Pulmonary artery endothelial cell (primary cell): ENCODE measurements at places on chromosomes 13 and 19. TPM values are rescaled to one million over a fixed set of nuclear protein-coding genes. Genes with fewer than 3 reads are reported as not detected.

The KBTBD6 gene
- total RNA-seq, result 9.4 and 15.3 TPM in 2 replicates

The GPC5 gene
- 0.07 TPM in 1 of 2 replicates, not detected in the other for total RNA-seq

The DCLK1 gene
- total RNA-seq, result 1.5 and 2.2 TPM in 2 replicates

The ZNF888 gene
- total RNA-seq, result 5.1 and 9.1 TPM in 2 replicates

The SLC8A2 gene
- not detected in 2 replicates for total RNA-seq

The FXYD7 gene
- not detected in 2 replicates for total RNA-seq

The TMPRSS9 gene
- not detected in 2 replicates for total RNA-seq

The ZIC5 gene
- total RNA-seq, result not detected in 2 replicates

The SYNE4 gene
- under 0.01 and 0.07 TPM in 2 replicates for total RNA-seq

The IGSF23 gene
- total RNA-seq, result 0.25 and 0.46 TPM in 2 replicates

The ERICH4 gene
- total RNA-seq, result not detected in 2 replicates

The SCGB2B2 gene
- not detected in 2 replicates for total RNA-seq

The TUBB4A gene
- 0.26 TPM in 1 of 2 replicates, not detected in the other for total RNA-seq

The RXFP2 gene
- not detected in 2 replicates for total RNA-seq

The KCTD15 gene
- total RNA-seq, result 45.8 and 51.0 TPM in 2 replicates

The ZNF93 gene
- 3.9 and 7.3 TPM in 2 replicates for total RNA-seq

The LILRB2 gene
- total RNA-seq, result not detected in 2 replicates

The DNAJC15 gene
- 27.2 and 36.7 TPM in 2 replicates for total RNA-seq

The TTC9B gene
- not detected in 2 replicates for total RNA-seq

The ALOX5AP gene
- 0.25 TPM in 1 of 2 replicates, not detected in the other for total RNA-seq

The ATXN8OS gene
- not detected in 2 replicates for total RNA-seq

The METTL21C gene
- total RNA-seq, result not detected in 2 replicates

The ARHGAP35 gene
- total RNA-seq, result 21.4 and 30.5 TPM in 2 replicates

The KIR3DL2 gene
- not detected in 2 replicates for total RNA-seq

The MEF2B gene
- 0.11 and 0.13 TPM in 2 replicates for total RNA-seq

The LILRB4 gene
- not detected in 2 replicates for total RNA-seq

The NAA16 gene
- 6.2 and 9.6 TPM in 2 replicates for total RNA-seq

The KLK3 gene
- total RNA-seq, result not detected in 2 replicates

The POU2F2 gene
- total RNA-seq, result 0.26 and 0.49 TPM in 2 replicates

The RABAC1 gene
- 95.2 and 157 TPM in 2 replicates for total RNA-seq

The C19orf38 gene
- total RNA-seq, result not detected in 2 replicates

The LIG1 gene
- 50.2 and 57.6 TPM in 2 replicates for total RNA-seq

The IRGC gene
- not detected in 2 replicates for total RNA-seq

The IZUMO1 gene
- total RNA-seq, result 0.28 and 0.33 TPM in 2 replicates
